ENCODE measurements at places on chromosomes 1 and 21. TPM values are rescaled to one million over a fixed set of nuclear protein-coding genes. Genes with fewer than 3 reads are reported as not detected.

POGK gene
- 16.3 TPM for total RNA-seq

VWA1 gene
- 1.0 TPM for total RNA-seq

CLCA2 gene
- 0.62 TPM for total RNA-seq

TMEM52 gene
- total RNA-seq = 0.37 TPM

DNA sequence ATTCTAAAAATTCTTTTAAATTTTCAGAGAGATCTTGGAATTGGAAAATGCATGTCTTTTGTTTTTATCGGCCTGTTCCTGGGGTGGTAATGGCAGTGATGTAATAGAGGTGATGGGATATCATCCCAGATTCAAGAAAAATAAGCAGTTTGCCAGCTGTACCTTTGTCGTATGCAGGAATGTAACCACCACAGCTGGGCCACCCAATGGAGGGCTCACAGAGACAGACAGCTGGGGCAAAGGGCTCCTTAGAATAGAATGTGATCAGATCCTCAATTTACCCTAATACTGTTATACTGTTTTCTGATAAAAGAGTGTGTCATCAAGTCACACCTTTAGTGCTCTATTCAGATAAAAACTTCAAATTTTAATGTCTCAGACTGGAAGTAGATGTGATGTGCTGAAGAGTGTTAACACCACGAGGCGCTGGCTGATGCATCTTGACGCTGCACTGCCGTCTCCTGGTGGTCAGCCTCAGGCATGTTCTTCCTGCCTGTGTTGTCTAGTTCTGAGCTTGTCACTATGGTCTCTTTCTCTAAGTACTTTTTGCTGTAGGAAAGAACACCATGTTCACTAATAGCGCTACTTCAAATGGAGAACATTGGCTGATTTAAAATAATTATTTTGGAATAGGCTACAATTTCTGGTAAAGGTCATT lies 78.8 kb downstream of the C1orf21 start:
- no peak for DNase-seq

DNA sequence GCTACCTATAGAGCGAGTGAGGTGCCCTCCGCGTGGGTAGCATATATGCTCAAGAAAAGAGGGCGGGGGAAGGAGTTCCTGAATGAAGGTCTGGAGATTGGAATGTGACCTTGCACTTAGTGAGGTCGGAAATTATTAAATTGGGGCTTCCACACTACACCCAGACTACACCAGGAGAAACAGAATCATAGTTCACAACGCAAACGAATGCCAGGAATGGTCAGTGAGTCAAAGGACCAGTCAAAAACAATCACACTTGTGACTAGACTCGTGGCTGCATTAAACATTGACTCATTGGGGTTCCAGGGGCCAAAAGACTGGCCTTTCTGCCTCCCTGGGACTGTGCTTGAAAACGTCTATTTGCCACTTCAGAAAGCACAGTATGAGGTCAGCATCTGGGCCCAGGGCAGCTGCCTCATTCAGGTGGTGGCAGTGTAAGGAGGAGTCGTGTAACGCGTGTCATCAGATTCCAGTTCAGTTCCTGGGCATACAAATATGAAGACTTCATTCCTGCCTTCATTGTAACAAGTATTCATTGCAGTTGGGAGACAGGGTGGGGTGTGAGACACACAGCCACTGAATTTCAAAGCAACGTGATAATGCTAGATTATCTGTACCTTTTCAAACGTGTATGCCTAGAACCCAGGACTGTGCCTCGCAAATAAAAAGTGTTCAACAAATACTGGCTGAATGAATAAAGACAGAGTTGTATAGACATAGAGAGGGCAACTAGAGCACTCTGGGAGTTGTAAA lies at the start of gene YOD1:
Gene YOD1 (minus strand): TSS at position 18 of the 753 bp plus-strand sequence. CDS start 178 bp downstream, outside the sequence.
- DNase-seq = peak; percentile 10

GRCh38 chr21:31543191-31543590 lies 116.3 kb upstream of the SOD1 start:
- DNase-seq = no peak

All from myocyte (in vitro differentiated cells).